ENCODE measurements at places on chromosomes 16 and 17.

GRCh38 chr16:49604602-49605001 is 231.0 kb downstream of the C16orf78 start:
- no peak for DNase-seq

DNA sequence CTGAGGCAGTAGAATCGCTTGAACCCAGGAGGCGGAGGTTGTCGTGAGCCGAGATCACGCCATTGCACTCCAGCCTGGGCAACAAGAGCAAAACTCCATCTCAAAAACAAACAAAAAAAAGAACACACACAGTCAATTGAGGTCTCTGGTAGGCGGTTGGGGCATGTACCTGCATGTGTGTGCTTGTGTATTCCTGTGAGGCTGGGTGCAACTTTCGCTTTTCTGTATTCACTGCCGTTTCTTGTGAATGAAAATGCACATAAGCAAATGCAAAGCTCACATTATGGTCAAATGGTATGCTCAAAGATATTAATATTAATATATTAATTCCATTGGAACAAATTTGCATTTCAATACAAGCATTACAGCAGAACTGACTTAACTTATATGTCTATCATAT is 20.9 kb downstream of the HS3ST3A1 start:
- no peak for DNase-seq

DNA sequence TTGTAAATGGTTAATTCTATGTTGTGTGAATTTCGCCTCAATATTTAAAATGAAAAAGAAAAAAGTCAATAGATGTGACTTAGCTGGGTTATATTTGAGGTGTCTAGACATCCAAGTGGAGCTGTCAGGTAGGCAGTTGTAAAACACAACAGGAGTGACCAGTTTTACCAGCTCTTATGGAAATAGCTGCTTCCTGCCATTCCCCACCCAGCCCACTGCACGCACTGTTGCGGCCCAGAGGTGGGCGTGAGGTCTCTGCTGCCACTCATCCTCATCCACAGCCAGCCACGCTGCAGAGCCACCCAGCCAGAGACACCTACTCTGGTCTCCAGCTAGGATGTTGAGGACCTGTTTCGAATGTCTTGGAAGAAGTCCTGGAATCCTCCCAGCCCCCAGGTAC is 3.4 kb upstream of the CARD14 start:
- DNase-seq: no peak

- no peak for DNase-seq
Measured at GRCh38 chr16:65343556-65343955, 221.7 kb upstream of the CDH11 start.

- DNase-seq: peak; percentile 61
Measured at GRCh38 chr16:4505356-4506147, 29.4 kb downstream of the HMOX2 start.

- no peak for DNase-seq
Measured at GRCh38 chr16:77509796-77510195, 75.0 kb upstream of the ADAMTS18 start.

GRCh38 chr16:56911771-56912571 is 20.0 kb upstream of the HERPUD1 start:
- DNase-seq: no peak

- no peak for DNase-seq
Measured at GRCh38 chr16:85390511-85391174, 222.5 kb upstream of the GSE1 start.

GRCh38 chr17:82636626-82637598 is 11.3 kb downstream of the WDR45B start:
- DNase-seq: no peak

DNA sequence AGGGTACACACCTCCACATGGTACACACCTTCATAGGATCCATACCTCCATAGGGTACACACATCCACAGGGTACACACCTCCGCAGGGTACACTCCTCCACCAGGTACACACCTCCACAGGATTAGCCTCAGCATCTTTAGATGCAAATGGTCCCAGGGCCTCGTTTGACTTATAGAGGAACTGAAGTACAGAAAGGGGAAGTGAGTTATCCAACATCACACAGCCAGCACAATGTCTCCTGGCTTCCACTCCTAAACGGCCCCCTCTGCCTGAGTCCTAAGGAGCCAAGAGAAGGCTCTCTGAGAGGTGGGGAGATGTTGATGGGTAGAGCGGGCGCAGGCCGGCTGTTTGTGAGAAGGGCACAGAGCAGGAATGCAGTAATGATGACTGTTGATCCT is 12.0 kb downstream of the FOXN1 start:
- no peak for DNase-seq

- DNase-seq: no peak
Measured at GRCh38 chr17:69590671-69591070, 176.2 kb downstream of the MAP2K6 start.

- DNase-seq: no peak
Measured at GRCh38 chr17:14098246-14098645, 28.9 kb downstream of the COX10 start.

- DNase-seq: no peak
Measured at GRCh38 chr17:36593656-36594316, 2.1 kb downstream of the DHRS11 start.

DNA sequence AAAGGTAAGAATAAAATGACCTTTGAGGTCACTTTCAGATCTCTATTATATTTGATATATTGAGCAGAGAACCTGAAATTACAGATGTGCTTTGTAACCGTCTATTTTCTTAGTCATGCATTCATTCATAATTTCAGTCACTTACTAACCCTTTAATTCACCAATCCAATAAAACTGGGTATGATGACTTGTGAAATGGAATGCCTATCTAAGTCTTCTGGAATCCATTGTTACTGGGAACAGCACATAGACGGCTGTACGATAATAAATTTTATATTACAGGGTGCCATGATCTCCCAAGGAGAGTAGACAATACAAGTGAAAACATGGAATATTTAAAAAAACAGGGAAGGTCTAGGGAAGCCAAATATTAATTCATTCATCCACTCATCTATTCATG is 22.9 kb downstream of the CDH11 start:
- no peak for DNase-seq

DNA sequence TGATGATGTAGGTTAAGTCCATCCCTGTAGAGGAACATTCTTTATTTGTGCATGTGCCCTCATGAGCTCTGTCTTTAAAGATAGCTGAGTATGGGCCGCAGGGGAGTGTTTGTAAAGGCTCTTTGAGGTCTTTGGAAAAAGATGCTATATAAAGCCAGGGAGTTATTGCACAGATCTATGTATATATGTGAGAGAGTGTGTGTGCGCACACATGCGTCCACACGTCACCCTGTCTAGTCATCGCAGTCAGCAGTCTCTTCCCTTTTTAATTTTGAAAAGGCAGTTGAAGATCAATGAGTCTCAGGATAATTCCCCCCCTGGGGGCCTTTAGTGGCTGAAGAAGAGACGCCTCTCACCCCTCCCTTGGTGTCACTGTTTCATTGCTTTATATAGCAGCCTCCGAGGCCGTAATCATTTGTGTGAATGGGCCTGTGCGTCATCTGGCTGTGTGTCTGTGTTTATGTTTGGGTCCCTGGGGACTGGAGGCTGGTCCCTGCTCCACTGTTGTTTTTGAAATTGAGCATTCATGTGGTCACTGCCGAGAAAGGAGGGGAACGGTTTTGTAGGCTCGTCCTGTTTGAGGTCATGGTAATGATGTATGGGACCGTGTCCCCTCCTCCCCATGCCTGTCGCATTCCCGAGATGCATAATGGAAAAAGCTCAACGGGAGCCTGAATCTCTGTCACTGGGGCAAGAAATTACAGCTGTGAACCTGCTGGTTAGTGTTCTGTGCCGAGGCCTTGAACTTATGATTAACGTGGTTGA is 143.9 kb downstream of the SNX29 start:
- no peak for DNase-seq

DNA sequence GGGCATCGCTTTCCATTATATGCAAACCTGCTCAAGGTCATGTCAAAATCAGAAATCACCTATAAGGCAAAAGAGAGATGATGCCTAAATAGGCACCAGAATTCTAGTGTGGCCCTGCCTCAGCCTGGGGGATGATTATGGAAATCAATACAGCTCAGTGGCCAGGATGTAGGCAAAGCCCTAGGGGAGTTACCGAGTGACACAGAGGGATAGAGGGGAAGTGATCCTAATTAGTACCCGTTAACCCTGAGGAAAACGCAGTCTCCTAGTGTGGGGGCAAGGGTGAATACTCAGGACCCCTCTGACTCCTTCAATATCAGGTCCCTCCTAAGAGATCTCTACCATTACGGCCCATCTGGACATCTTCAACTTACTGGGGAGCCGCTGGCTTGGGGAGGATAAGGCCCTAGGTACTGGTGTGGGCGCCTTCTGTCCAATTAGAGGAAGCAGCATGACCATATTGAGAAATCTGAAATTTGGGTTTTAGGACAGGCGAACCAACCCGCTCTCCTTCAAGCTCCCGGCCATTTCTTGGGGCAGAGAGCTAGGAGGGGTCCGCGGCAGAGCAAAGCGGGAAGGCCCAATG is 725 bp downstream of the NT5C3B start:
- DNase-seq: no peak

GRCh38 chr17:7932949-7933348 is 943 bp downstream of the CNTROB start:
- no peak for DNase-seq

- DNase-seq: no peak
Measured at GRCh38 chr16:50273888-50274325, 7.6 kb downstream of the ADCY7 start.

GRCh38 chr16:8374586-8375231 is 215.6 kb downstream of the TMEM114 start:
- no peak for DNase-seq

DNA sequence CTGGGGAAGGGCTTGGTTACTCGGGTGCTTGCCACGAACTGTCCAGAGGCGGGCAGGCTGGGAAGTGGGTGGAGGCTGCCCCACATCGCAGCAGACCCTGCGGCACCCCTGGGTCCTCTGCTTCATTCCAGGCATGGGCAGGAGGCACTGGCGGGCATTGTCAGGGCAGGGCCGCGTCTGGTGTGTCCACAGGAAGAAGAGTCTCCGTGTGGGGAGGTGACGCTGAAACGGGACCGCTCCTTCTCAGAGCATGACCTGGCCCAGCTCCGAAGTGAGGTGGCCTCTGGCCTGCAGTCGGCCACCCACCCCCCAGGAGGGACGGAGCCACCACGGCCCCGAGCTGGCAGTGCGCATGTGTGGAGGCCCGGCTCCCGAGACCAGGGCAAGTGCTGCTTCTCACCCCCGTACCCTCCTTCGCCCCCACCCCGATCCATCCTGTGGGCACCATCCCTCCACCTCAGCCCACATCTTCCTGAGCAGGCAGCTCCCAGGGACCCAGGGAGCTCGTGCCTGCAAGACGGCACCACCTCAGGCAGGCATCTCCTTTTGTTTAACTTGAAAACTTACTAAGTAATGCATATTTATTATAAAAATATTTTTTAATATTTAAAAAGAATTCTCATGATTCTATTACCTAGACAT is 14.3 kb upstream of the TCF25 start:
- no peak for DNase-seq

DNA sequence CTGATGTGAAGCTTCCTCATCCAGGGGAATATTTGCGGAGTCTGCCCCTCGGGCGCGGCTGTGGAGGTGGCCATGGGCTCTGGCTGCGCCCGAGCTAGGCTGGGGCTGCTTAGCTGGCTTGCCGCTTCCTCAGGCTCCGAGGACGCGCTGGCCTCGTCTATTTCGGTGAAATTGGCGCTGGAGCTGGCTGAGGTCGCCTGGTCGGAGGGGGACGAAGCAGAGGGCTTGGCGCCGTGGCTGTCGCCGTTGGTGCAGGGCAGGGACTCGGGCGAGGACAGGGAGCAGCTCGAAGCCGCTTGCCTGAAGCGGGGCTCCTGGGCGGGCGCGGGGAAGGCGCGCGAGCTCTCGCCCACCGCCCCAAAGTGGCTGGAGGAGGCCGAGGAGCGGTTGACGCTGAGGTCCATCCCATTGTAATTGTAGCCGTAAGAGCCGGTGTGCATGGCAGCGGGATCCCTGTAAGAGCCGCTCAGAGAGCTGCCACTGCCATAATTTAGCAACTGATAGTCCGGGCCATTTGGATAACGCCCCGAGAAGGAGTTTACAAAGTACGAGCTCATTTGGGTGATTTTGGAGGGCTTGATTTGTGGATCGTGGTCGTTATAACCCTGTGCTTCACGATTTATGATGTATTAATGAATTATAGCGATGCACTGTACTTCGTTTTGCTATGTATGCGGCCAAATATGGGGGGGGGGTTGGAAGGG is at the start of gene HOXB5:
HOXB5 (minus strand) TSS at position 654 of the 704 bp plus-strand sequence; CDS start at position 557, 97 bp downstream.
- DNase-seq: no peak

DNA sequence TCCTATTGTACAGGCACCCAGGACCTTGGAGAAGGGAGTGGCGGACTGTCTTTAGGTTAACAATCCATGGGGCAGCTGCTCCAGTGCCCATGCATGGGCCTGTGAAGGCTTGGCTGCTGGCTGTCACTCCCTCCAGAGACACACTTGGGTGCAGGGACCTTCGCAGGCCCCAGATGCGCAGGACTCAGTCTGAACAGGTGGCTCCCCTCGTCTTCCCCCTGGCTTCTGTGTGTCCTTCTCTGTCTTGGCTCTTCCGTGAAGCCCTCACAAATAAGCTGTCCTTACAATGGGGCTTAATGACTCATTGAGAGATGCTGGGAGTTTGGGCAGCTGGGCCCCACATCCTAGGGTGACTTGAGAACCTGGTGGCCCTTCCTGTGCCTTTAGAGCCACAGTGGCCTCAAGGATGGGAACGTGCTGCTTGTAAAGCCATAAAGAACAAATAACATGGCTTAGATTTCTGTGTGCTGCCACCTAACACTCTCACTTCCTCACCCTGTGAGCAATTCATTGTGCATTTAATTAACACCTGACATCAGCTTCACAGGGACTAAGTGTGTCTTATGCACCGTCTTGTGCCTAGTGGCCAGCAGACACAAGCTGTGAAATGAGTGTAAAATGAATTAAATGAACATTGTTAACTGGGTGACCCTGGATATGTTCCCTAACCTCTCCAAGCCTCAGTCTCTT is 340.7 kb downstream of the SNX29 start:
- no peak for DNase-seq

DNA sequence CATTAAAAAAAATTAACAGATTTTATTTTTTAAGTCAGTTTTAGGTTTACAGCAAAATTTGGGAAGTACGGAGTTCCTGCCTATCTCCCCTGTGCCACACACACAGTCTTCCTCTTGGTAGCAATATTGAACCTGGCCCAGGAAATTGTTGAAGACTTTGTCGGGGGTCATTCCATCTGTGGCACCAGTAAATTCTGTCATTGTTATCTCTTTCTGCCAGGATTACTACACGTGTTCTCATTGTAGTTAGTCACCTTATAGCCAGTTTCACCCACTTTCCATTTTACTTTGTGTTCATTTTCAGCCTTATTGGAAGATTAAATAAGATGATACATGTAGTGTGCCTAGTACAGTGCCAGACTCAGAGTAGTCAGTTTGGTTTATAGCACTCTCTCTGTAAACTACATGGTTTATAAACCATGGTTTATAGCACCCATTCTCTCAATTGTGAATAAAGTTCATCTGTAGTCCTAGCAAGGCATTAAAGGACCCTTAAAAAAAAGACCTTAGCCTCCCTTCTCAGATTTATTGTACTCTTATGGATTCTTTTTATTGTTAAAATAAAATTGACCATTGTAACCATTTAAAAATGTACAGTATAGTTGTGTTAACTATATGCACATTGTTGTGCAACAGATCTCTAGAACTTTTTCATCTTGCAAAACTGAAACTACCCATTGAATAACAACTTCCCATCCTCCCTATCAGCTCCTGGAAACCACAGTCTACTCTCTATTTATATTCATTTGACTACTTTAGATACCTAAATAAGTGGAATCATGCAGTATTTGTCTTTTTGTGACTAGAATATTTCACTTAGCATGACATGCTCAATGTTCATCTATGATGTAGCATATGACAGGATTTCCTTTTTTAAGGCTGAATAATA is 36.1 kb downstream of the NLK start:
- DNase-seq: no peak

GRCh38 chr16:89334050-89334449 is 116.5 kb downstream of the ZNF778 start:
- DNase-seq: no peak

GRCh38 chr17:71052971-71053370 is 883.6 kb downstream of the KCNJ2 start:
- DNase-seq: no peak

Data from stimulated activated CD4-positive, alpha-beta T cell treated with anti-CD3 and anti-CD28 coated beads, Interleukin-1b, Interleukin-23, amount 100 ng/mL, for 1 hour (primary cell).